Jurkat, Clone E6-1 (cell line): ENCODE measurements at places on chromosomes 5 and 9.

GRCh38 chr9:127628758-127629467 lies 16.8 kb downstream of the STXBP1 start:
- no peak for DNase-seq

GRCh38 chr9:99172124-99173091 lies 49.3 kb downstream of the ALG2 start:
- no peak for DNase-seq

GRCh38 chr9:6383551-6384225 lies 29.3 kb upstream of the UHRF2 start:
- DNase-seq: no peak

GRCh38 chr5:118578093-118578492 lies 410.3 kb downstream of the DTWD2 start:
- no peak for DNase-seq

DNA sequence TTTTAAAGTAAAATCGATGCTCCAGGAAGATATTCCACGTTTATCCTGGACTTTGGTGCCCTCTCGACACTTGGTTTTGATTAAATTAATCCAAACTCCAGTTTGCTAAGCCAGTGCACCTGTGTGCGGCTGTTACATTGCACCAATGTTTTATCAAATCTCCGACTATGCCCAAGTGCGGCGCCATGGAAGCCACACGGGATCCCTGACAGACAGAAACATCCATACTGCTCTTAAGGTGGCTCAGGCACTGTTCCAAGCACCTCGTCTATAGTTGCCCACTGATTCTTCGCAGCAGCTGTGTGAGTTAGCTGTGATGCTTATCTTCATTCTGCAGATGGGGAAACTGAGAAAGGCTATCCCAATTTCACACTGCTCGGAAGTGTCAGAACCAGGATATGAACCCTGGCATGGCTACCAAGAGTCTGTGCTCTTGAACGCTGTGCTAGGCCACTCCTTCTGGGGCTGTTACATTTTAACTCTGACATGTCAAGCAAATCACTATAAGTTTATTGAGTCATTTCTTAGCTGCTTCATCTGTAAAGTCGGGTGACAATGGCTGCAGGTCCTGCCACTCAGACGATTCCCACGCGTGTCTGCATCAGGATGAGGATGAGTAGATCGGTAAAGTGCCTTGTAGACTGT lies 113.0 kb downstream of the ADAMTS2 start:
- DNase-seq: no peak

DNA sequence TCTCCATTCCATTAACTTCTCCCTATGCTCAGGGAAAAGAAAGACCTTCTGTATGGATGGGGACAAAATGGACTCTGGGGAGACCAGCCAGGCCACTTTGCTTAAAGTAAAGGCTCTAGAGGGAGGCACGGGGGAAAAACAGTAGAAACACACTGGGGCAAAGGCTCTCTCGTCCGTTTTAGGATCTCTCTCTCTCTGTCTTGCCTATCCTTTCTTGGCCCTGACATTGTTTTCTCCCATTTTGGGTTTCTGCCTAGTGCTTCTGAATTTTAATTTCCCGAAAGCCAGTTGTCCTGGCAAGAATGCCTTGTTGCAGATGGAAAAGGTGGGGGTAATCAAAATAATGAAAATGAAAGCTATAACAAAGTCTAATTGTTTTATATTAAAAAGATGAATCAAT lies 28.2 kb downstream of the NMUR2 start:
- no peak for DNase-seq

DNA sequence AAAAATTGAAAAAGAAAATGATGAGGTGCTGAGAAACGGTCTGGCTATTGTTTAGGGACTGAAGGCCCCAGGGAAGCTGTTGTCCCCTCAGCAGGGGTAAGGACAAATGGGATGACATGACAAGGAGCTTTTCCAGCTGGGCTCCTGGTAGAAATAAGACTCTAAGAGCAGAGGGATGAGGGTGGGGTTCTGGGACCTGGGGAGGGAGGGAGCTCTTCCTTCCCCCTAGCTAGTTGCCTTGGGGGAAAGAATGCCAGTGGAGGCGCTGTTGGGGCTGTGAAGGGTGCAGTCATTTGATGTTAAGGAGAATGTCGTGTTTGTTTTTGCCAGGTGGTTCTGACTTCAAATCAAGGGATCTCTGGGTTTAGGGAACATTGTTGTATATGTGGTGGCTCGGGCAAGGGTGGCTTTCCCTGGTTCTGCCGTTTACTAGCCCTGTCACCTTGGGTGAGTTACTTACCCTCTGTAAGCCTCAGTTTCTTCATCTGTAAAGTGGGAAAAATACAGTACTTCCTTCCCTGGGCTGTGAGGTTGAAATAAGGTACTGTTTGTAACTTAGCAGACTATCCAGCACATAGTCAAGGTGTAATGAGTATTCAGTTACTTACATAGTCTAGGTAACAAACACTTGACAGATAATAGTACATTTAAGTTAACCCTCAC lies 47.8 kb downstream of the WWC1 start:
- DNase-seq: no peak

DNA sequence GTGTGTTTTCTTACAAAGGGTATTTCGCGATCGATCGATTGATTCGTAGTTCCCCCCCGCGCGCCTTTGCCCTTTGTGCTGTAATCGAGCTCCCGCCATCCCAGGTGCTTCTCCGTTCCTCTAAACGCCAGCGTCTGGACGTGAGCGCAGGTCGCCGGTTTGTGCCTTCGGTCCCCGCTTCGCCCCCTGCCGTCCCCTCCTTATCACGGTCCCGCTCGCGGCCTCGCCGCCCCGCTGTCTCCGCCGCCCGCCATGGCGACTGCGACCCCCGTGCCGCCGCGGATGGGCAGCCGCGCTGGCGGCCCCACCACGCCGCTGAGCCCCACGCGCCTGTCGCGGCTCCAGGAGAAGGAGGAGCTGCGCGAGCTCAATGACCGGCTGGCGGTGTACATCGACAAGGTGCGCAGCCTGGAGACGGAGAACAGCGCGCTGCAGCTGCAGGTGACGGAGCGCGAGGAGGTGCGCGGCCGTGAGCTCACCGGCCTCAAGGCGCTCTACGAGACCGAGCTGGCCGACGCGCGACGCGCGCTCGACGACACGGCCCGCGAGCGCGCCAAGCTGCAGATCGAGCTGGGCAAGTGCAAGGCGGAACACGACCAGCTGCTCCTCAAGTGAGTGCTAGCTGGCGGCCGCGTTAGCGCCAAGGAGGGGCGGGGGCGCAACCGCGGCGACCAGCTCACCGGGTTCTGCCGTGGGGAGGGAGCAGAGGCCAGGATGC lies 480 bp downstream of the LMNB1 start:
- DNase-seq: peak; percentile 26

GRCh38 chr5:149537374-149537975 lies 13.8 kb downstream of the CSNK1A1 start:
- DNase-seq: no peak

GRCh38 chr9:97759581-97760288 lies 62.6 kb upstream of the XPA start:
- DNase-seq: no peak

DNA sequence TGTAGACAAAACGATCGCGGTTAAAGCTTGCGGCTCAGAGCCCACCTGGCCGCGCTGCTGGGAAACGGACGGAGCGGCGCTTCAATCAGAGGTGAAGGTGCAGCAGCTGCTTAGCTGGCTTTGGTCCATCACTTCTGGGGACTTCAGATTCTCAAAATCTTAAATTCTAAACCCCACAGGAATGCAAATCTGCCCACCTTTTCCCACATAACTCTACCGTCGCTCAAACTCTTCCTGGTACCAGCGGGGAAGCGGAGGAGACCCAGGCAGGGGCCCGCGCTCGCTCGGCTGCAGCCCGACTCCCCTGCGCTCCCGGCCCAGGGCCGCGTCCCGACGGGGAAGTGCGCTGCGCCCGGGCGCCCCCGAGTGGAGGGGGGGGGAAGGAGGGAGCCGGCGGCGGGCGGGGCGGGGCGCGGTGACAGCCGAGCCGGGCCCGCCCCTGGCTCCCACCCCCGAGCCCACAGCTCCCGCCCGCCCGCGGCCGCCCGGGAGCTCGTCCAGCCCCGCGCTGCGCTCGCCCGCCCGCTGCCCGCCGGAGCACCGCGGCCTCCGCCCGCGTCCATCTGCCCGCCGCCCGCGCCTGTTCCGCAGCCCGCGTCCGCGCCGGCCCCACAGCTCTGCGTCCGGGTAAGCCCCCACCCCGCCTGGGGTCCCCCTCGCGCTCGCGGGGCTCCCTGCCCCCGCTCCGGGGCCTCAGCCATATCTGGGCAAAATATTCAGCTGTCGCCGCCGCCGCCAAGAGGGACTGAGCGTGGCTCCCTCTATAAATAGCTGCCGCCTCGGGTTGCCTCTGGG lies at the start of gene TMOD1:
TSS of gene TMOD1 (plus strand) at position 490 of the 795 bp plus-strand sequence. CDS start 22,523 bp downstream, outside the sequence.
- peak; percentile 70 for DNase-seq

DNA sequence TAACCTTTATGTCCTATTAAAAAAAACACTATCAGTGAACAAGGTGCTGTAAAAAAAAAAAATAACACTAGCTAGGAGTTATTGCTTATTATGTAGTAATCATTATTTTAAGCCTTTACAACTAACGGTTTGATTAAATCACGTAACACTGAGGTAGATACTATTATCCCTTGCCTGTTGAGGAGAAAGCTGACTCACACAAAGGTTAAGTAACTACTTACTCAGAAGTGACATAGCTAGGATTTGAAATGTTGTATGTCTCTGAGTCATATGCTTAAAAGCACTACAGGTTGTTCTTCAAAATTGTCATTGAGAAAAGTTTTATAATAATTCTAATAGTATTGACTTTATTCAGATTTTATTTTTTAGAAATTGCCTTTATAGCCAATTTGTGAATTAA lies 8.8 kb downstream of the TENT2 start:
- no peak for DNase-seq

- DNase-seq: no peak
Observed at GRCh38 chr5:128962211-128962610, 3.1 kb upstream of the SLC27A6 start.

GRCh38 chr9:120893611-120894307 lies 16.8 kb upstream of the PHF19 start:
- no peak for DNase-seq

GRCh38 chr5:77181596-77182304 lies 28.7 kb upstream of the PDE8B start:
- DNase-seq: no peak

GRCh38 chr9:84061613-84062193 lies 81.1 kb downstream of the RMI1 start:
- DNase-seq: no peak

GRCh38 chr9:108412755-108413154 lies 443.0 kb downstream of the ACTL7B start:
- DNase-seq: peak; percentile 28

DNA sequence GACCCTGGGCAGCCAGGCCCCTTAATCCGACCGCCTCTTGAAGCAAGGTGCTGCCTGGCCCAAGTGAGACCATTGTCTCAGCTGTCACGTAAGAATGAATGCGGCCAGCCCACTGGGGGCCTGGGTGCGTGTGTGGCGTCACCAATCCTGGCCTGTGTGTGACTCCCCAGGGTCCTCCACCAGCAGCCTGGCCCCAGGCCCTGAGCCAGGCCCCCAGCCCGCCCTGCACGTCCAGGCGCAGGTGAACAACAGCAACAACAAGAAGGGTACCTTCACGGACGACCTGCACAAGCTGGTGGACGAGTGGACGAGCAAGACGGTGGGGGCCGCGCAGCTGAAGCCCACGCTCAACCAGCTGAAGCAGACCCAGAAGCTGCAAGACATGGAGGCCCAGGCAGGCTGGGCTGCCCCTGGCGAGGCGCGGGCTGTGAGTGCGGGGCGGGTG lies 124.2 kb downstream of the WNK2 start:
- no peak for DNase-seq

DNA sequence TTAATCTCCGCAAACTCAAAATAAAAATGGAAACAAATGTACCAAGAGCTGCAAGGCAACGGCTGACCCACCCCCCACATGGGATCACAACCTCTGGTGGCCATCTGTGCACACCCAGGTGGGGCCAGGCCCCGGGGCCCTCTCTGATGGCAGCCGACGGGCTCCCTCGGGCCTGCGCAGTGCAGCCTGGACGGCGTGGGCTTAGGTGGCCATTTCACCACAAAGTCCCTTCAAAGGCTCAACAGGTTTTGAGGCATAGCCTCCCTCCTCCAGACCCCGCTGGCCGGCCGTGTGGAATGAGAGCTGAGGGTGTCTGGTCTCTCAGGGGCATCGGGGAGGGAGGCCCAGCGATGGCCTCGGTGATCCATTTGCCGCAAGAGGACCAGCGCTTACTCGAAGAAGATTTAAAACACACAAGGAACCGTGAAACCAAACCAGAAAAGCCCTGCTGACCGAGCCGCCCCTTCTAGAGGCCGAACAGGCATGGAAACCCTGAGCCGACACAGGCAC lies 42.7 kb upstream of the CEP72 start:
- DNase-seq: no peak

GRCh38 chr5:14457476-14457875 lies 124.1 kb upstream of the OTULINL start:
- DNase-seq: no peak

- DNase-seq: peak; percentile 17
Observed at GRCh38 chr9:28073270-28073669, 500.0 kb upstream of the C9orf72 start.

DNA sequence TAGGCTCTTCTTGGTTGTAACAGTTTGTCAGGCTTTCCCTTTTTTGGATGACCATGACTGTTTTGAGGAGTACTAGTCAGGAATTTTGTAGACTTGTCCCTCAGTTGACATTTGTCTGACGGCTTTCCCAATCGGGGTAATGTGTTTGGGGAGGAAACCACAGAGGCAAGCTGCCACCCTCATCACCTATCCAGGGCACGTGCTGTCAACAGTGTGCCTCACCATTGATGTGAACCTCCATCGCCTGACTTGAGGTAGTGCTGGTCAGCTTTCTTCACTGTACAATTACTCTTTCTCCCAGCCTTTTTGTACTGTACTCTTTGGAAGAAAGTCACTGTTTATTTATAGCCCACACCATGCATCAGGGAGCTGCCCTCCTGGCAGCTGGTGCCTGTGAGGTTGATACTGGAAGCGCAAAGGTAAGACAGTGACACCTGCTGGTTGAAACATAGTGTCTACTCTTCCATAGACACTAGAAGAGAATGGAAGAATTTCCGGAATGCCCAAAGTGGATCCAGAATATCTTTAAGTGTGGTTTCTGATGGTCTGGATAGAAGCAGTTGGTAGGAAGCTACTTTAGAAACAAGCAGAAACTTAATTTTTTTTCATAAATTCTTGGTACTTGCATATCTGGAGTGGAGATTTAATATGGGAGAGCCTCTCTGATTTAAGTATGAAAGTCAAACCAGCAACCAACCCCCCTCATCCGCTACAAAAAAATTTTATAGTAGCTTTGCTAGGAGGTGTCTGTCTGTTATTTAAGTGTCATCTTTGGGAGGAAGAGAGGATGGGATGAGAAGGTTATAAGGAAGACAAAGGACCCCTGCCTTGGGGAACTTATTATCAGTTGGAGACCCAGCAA lies 69.3 kb downstream of the SNX30 start:
- DNase-seq: peak; percentile 15
